ENCODE measurements at places on chromosomes 13 and 19. TPM values are rescaled to one million over a fixed set of nuclear protein-coding genes. Genes with fewer than 3 reads are reported as not detected.

Gene TMEM190
- total RNA-seq, result 12.9 TPM

- H3K4me3 ChIP-seq, result no peak overlapping the region
- no peaks in the 10 kb centered on the region for H3K4me1 ChIP-seq
- H3K27me3 ChIP-seq, result no peaks in the 10 kb centered on the region
- no peak overlapping the region for H3K27ac ChIP-seq
- no peaks in the 10 kb centered on the region for H3K36me3 ChIP-seq
These were observed 498.1 kb downstream of the KLF5 start for GRCh38 chr13:73556902-73557301.

Gene ZNF850
- 17.8 TPM for total RNA-seq

DNA sequence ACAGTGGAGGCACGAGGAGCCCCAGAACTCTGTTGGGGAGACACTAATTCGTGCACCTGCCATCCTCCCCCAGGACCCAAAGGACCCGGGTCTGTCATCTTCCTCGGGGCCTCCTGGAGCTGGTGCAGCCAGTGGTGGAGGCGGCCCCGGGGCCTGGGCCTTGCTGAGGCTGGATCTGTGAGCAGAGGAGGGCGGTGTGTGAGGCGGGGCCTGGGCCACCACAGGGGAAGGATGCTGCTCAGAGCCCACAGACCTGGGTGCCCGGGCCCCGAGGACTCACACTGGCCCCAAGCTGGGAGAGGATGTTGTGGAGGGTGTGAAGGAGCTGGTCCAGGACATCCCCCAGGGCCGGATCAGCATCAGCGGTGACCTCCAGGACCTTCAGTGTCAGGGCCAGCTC lies 8.3 kb downstream of the IFNL3 start:
- no peaks in the 10 kb centered on the region for H3K4me1 ChIP-seq
- H3K36me3 ChIP-seq, result no peaks in the 10 kb centered on the region
- DNase-seq, result no peak
- H3K27me3 ChIP-seq, result no peaks in the 10 kb centered on the region
- H3K27ac ChIP-seq, result no peak overlapping the region

Gene HIPK4
- 30.3 TPM for total RNA-seq

Gene CBY2
- 49.1 TPM for total RNA-seq

Data from testis (tissue), 5 donors.